ENCODE measurements at places on chromosomes 7 and 10. TPM values are rescaled to one million over a fixed set of nuclear protein-coding genes. Genes with fewer than 3 reads are reported as not detected.

The ORAI2 gene
- total RNA-seq: 23.5 TPM

- H3K4me3 ChIP-seq: no peak overlapping the region
- no peak for DNase-seq
- peaks cover 55% of the 10 kb centered on the region for H3K27me3 ChIP-seq
- H3K36me3 ChIP-seq: no peaks in the 10 kb centered on the region
These were observed 206.7 kb downstream of the CAMK1D start for GRCh38 chr10:12556039-12556438.

GRCh38 chr7:66152371-66153191 lies 37.9 kb downstream of the CRCP start:
- no peak for DNase-seq
- peaks cover 6% of the 10 kb centered on the region for H3K4me1 ChIP-seq
- no peak overlapping the region for H3K4me3 ChIP-seq
- H3K27ac ChIP-seq: no peak overlapping the region
- peaks cover 93% of the 10 kb centered on the region for H3K36me3 ChIP-seq

The SFRP5 gene
- 0.40 TPM for total RNA-seq

DNA sequence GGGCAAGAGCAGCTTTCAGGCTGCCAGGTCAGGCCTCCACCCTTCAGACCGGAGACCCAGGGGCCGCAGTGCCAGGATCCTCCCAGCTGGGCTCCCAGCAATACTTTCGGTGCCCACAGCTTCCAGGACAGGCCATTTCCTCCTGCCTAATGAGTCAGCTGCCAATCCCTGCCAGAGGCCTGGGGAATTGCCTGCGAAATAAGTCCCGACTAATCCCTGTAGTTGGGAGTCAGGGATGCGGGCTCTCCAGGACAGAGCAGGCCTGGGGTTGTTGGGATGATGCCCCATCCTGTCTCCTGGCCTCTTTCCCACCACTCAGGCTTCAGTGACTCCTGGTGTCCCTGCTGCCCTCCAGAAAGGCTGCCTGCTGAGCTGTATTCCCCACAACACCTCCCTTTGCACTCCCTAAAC lies 143.5 kb upstream of the UNC5B start:
- H3K27ac ChIP-seq: no peak overlapping the region
- peaks cover 92% of the 10 kb centered on the region for H3K27me3 ChIP-seq
- no peak overlapping the region for H3K4me3 ChIP-seq
- no peaks in the 10 kb centered on the region for H3K4me1 ChIP-seq
- no peaks in the 10 kb centered on the region for H3K36me3 ChIP-seq

All from K562 (cell line).